Left lung (tissue), 14 donors: ENCODE measurements at places on chromosomes 6 and 20. TPM values are rescaled to one million over a fixed set of nuclear protein-coding genes. Genes with fewer than 3 reads are reported as not detected.
A peak's percentile ranks its signal among the peaks of the same experiment; 100 is the strongest.

The CD109 gene
- 13.8 TPM for total RNA-seq

The LAMP5 gene
- 0.47 TPM for total RNA-seq

The WFDC10B gene
- total RNA-seq: 1.2 TPM

The CLPSL2 gene
- not detected for total RNA-seq

DNA sequence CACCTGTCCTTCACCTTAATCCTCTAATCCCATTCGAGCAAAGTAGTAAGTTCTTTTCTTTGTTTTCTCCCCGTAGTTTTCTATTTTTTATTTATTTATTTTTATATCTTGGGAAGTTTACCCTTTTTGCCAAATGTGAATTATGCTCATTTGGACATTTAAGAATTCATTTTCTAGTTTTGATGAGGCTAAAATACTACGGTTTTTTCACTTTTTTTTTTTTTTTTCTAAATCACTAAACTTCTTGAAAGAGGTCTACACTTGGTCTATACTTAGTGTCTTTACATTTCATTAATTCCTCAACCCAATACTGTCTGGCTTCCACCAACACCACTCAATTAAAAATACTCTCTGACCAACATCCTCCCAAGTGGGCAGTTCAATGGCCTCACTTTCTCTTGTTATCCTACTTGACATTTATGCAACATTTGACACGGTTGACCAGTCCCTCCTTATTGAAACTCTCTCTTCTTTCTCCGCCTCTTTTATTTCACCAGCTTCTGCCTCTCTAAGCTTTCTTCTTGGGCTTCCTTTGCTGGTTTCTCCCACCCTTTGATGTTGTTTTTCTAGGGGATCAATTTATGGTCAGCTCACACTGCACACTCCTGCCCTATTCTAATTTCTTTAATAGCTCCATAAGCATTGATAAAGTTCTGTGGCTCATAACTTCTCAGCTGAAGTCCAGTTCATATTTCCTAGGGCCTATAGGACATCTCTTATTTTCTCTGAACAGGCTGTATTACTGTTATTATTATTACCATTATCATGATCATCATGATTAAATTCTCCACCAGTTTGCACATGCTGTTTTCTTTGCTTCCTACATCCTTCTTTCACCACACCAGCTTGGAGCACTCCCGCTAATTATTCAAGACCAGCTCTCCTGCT lies 72.6 kb upstream of the CITED2 start:
- no peak overlapping the region for H3K4me3 ChIP-seq
- no peak overlapping the region for H3K27ac ChIP-seq
- H3K27me3 ChIP-seq: no peaks in the 10 kb centered on the region
- no peaks in the 10 kb centered on the region for H3K36me3 ChIP-seq

- DNase-seq: no peak
- H3K4me1 ChIP-seq: no peaks in the 10 kb centered on the region
- no peaks in the 10 kb centered on the region for H3K36me3 ChIP-seq
- H3K27me3 ChIP-seq: no peaks in the 10 kb centered on the region
Measured at GRCh38 chr6:169857343-169858292, 106.2 kb downstream of the ERMARD start.

- H3K27ac ChIP-seq: peak overlapping the region; percentile 98
- H3K4me1 ChIP-seq: peaks cover 90% of the 10 kb centered on the region
- no peaks in the 10 kb centered on the region for H3K36me3 ChIP-seq
- no peaks in the 10 kb centered on the region for H3K27me3 ChIP-seq
- DNase-seq: peak; percentile 72
- H3K4me3 ChIP-seq: peak overlapping the region; percentile 29
Measured at GRCh38 chr20:47319517-47320252, 36.8 kb downstream of the ZMYND8 start.

GRCh38 chr20:61757678-61758563 lies 307.8 kb downstream of the TAF4 start:
- H3K4me1 ChIP-seq: no peaks in the 10 kb centered on the region
- no peak for DNase-seq
- H3K4me3 ChIP-seq: no peak overlapping the region
- H3K27me3 ChIP-seq: no peaks in the 10 kb centered on the region
- H3K36me3 ChIP-seq: no peaks in the 10 kb centered on the region
- H3K27ac ChIP-seq: no peak overlapping the region

DNA sequence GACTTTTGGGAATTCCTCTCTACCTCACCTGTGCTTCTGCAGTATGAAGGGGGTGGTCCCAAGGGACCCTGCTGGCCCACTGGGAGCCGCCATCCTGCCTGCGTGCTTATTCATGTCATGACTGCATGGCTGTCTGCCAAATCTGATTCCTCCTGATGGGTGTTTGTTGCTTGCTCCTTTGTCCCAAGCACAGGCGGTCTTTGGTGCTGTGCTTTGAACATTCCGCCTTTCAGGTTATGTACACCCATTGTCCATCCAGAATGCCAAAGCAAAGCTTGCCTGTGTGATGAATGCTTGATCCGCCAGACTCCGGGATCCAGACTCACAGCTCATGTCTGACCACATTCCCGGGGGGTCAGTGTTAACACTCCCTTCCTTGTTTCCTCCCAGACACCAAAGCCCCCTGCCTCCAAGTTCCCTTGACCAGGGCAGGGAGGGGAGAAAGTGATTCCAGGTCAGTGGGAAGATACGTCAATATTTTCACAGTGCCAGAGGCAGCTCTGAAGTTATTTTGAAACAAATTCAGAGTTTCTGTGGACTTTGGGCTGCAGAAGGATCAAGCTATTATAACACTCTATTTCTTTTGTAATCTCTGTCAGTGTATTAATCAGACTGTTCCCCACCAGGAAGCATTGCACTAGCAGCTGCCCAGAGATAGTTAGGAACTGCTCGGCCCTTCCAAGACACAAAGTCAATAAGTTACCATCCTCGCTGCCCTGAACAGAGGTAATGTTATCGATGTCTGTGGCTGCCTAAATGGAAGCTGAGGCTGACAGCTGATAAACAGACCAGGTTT lies 9.5 kb downstream of the DAAM2 start:
- no peaks in the 10 kb centered on the region for H3K36me3 ChIP-seq
- no peak for DNase-seq
- H3K4me3 ChIP-seq: no peak overlapping the region
- H3K27me3 ChIP-seq: no peaks in the 10 kb centered on the region
- H3K27ac ChIP-seq: no peak overlapping the region
- H3K4me1 ChIP-seq: peaks cover 17% of the 10 kb centered on the region

GRCh38 chr20:33689973-33690372 lies 3.8 kb upstream of the E2F1 start:
- H3K27me3 ChIP-seq: no peaks in the 10 kb centered on the region
- no peaks in the 10 kb centered on the region for H3K36me3 ChIP-seq
- peaks cover 22% of the 10 kb centered on the region for H3K4me1 ChIP-seq
- H3K4me3 ChIP-seq: no peak overlapping the region

- no peaks in the 10 kb centered on the region for H3K27me3 ChIP-seq
- H3K4me1 ChIP-seq: no peaks in the 10 kb centered on the region
- DNase-seq: no peak
- H3K27ac ChIP-seq: no peak overlapping the region
Measured at GRCh38 chr6:40764726-40765125, 177.6 kb upstream of the LRFN2 start.

- H3K27me3 ChIP-seq: peaks cover 41% of the 10 kb centered on the region
- peaks cover 17% of the 10 kb centered on the region for H3K4me1 ChIP-seq
- H3K4me3 ChIP-seq: no peak overlapping the region
- H3K27ac ChIP-seq: peak overlapping the region; percentile 75
- no peak for DNase-seq
Measured at GRCh38 chr20:1827974-1828785, 67.0 kb upstream of the SIRPA start.

DNA sequence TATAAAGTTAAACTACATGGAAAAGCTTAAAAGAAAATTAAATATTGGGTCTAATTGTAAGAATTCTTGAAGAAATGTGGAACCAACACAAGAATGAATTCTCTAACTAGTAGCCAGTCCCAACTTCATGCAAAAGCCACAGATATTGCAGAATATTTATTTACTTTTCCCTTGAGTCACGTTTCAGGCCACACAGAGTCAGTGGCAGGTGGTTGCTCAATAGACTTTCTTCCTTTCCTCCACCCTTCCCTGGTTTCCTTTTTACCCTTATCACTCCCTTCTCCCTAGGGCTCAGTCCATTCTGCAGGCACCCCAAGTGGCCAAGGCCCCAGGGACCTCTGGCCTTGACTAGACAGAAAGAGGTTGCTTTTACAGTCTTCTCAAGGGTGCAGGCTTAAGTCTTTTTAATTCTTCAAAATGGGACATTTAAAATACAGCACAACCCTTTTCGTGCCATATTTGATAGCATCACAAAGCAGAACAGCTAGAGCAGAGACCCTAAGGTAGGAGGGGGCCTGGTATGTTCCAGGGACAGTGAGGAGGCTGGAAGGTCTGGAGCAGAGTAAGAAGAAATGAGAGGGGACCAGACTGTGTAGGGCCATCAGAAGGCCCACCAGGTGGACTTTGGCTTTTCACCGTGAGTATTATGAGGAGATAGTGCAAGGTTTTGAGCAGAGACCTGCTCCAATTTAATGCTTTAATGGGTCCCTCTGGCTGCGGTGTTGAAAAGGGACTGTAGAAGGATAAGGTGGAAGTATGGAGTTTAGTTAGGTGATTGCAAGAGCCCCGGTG lies 65.0 kb downstream of the HDDC2 start:
- no peaks in the 10 kb centered on the region for H3K27me3 ChIP-seq
- no peaks in the 10 kb centered on the region for H3K36me3 ChIP-seq
- no peak overlapping the region for H3K27ac ChIP-seq
- H3K4me1 ChIP-seq: no peaks in the 10 kb centered on the region
- no peak for DNase-seq

- no peak overlapping the region for H3K4me3 ChIP-seq
- DNase-seq: no peak
- no peak overlapping the region for H3K27ac ChIP-seq
- no peaks in the 10 kb centered on the region for H3K27me3 ChIP-seq
Measured at GRCh38 chr6:66344796-66345195, 637.8 kb upstream of the EYS start.

- H3K27me3 ChIP-seq: no peaks in the 10 kb centered on the region
- no peak overlapping the region for H3K27ac ChIP-seq
- no peak for DNase-seq
- H3K4me1 ChIP-seq: no peaks in the 10 kb centered on the region
Measured at GRCh38 chr6:19268117-19268516, 569.1 kb upstream of the ID4 start.

DNA sequence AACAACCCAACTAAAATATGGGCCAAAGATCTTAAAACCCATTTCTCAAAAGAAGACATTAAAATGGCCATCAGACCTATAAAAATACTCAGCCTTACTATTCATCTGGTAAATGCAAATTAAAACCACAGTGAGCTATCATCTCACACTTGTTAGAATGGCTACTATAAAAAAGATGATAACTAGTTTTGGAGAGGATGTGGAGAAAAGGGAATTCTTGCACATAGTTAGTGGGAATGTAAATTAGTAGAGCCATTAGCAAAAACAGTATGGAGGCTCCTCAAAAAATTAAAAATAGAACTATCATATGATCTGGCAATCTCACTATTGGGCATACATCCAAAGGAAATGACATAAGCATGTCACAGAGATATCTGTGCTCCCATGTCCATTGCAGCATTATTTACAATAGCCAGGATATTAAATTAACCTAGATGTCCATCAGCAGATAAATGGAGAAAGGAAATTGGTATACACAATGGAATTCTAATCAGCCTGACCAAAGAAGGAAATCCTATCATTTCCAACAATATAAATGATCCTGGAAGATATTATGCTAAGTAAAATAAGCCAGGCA lies 2.9 kb downstream of the SIRPB1 start:
- DNase-seq: peak; percentile 21
- peaks cover 48% of the 10 kb centered on the region for H3K4me1 ChIP-seq
- no peaks in the 10 kb centered on the region for H3K36me3 ChIP-seq
- no peak overlapping the region for H3K4me3 ChIP-seq
- no peaks in the 10 kb centered on the region for H3K27me3 ChIP-seq

- no peak for DNase-seq
- no peaks in the 10 kb centered on the region for H3K27me3 ChIP-seq
- H3K4me1 ChIP-seq: peaks cover 13% of the 10 kb centered on the region
- no peak overlapping the region for H3K27ac ChIP-seq
- no peaks in the 10 kb centered on the region for H3K36me3 ChIP-seq
Measured at GRCh38 chr20:50711113-50711825, 19.9 kb upstream of the RIPOR3 start.

GRCh38 chr6:31007694-31008093 lies 2.6 kb upstream of the MUC22 start:
- H3K4me3 ChIP-seq: no peak overlapping the region
- no peaks in the 10 kb centered on the region for H3K27me3 ChIP-seq
- no peak for DNase-seq
- peak overlapping the region; percentile 6 for H3K27ac ChIP-seq
- H3K36me3 ChIP-seq: no peaks in the 10 kb centered on the region

- H3K36me3 ChIP-seq: no peaks in the 10 kb centered on the region
- no peak overlapping the region for H3K4me3 ChIP-seq
- DNase-seq: no peak
- H3K27ac ChIP-seq: no peak overlapping the region
Measured at GRCh38 chr6:116298273-116298672, 18.5 kb upstream of the TSPYL1 start.

GRCh38 chr6:52104979-52105378 lies 17.6 kb upstream of the PKHD1 start:
- no peak overlapping the region for H3K27ac ChIP-seq
- H3K27me3 ChIP-seq: no peaks in the 10 kb centered on the region
- DNase-seq: no peak
- no peaks in the 10 kb centered on the region for H3K36me3 ChIP-seq

GRCh38 chr6:157134402-157135047 lies 188.8 kb downstream of the TMEM242 start:
- H3K36me3 ChIP-seq: peaks cover 16% of the 10 kb centered on the region
- no peak overlapping the region for H3K4me3 ChIP-seq
- H3K27me3 ChIP-seq: no peaks in the 10 kb centered on the region
- no peak for DNase-seq
- peak overlapping the region; percentile 30 for H3K27ac ChIP-seq

DNA sequence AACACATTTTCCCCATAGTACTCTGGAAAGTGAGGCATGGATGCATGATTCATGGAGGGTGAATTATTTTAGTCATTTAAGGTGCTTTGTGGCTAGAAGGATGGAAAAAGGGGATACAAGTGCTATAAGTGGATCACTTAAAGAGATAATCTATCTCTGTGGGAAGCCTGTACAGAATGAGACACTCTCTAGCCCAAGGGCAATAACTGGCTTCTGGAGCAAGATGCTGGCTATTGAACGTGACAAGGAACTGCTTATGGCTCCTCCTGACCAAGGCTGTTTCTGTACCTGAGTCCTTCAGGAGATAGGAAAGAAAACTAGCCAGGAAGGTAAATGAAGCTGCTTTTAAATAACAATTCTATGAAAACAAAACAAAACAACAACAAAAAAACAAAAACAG lies 590.7 kb downstream of the EYS start:
- H3K36me3 ChIP-seq: no peaks in the 10 kb centered on the region
- no peaks in the 10 kb centered on the region for H3K4me1 ChIP-seq
- no peak overlapping the region for H3K27ac ChIP-seq
